Stimulated activated CD8-positive, alpha-beta memory T cell treated with anti-CD3 and anti-CD28 coated beads, Interleukin-7, amount 100 ng/mL, for 1 hour (primary cell): ENCODE measurements at places on chromosomes 13 and 19.

DNA sequence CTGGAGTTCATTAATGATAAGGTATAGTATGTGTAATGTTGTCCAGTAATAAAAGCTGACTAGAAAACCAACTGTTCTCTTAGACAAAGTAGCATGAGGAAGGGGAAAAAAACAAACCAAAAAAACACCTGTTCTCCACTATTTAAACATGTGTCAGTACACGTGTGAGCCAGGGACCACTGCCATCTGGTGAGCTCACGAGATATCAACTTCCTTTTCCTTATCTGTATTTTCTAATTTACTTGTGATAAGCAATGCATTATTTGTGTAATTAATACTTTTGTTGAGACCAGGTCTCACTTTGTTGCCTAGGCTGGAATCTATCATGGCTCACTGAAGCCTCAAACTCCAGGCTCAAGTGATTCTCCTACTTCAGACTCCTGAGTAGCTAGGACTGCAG is 4.3 kb upstream of the SIX5 start:
- no peak for DNase-seq

GRCh38 chr13:33953781-33954180 is 135.8 kb downstream of the RFC3 start:
- no peak for DNase-seq

DNA sequence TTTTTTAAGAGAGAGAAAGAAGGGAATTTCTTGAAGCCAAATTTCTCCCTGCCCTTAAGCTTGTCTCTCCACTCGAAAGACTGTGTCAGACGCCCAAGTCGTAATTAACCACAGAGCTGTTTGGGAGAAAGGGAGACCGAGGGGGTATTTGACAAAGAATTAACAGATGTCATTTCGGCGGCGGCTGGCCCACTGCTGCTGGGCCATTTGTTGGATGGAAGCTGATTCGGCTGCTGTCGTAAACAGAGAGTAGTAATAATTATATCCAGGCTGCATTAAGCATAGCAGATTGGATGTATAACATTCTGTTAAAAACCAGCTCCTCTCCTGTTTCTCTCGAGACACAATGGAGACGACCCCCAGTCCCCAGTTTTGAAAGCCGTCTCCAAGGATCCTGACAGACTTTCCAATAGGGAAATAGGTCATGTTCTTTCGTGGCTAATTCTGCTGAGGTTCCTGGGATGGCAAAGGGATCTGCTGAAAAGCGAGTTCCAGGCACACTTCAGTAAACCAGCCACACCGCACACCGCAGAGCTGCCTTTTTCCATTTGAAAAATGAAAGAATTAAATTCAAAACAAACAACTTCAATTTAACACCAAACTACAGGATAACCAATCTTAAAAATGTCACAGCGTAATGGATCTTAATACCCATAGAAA is 71.5 kb downstream of the KCTD15 start:
- DNase-seq, result no peak

DNA sequence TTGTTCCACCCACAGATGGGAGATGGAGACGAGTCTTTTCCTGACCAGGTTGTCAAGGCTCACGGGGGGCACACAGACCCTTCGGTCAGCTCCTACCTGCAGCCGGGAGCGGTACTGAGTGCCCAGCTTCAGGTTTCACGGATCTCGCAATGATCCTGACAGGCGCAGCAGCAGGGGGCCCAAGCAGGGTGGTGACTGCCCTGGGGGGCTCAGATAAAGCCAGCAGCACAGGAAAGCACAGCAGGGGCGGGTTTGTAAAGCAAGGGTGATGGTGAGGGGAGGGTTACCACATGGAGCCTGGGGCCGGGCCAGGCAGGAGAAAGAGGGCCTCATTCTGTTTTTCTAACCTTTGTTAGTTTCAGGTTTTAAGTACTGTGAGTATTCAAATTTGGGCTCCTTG is 41.7 kb upstream of the ATP11A start:
- DNase-seq, result no peak

GRCh38 chr19:3450796-3451411 is 29.4 kb downstream of the SMIM24 start:
- DNase-seq, result no peak

DNA sequence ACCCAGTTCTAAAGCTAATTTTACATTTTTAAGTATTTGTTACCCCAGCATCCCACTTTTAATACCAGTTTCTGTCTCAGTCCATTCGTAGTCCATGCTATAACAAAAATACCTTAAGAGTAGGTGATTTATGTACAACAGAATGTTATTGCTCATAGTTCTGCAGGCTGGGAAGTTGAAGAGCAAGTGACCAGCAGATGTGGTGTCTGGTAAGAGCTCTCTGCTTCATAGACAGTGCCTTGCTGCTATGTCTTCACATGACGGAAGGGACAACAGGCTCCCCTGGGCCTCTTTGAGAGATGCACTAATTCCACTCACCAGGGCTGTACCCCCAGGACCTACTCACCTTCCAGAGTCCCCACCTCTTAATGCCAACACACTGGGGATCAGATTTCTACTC is 96.6 kb downstream of the COL4A2 start:
- no peak for DNase-seq

DNA sequence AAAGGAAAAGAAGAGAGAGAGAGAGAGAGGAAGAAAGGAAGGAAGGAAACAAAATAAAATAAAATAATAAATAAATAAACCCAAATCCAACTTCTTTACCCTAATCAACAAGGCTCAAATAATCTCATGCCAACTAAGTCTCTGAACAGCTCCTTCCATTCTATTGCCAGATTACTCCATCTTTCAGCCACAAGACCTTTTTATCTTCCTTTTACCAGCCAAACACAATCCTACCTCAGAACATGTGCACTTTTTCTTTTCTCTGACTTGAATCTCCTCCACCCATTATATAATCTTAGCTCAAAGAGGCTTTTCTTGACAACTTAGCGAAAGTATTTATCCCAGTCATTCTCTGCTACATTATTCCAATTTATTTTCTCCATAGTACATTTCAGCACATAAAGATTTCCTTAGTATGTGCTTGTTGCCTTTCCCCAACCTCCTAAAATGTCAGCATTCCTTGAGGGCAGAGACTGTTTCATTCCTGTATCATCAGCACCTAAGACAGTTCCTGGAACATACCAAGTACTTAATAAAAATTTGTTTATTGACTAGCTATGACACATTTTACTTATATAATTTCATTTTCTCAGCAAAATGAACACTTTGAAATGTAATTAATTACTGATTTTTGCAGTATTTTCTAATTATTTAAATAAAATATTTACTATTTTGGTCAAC is 33.5 kb upstream of the USPL1 start:
- DNase-seq, result no peak

DNA sequence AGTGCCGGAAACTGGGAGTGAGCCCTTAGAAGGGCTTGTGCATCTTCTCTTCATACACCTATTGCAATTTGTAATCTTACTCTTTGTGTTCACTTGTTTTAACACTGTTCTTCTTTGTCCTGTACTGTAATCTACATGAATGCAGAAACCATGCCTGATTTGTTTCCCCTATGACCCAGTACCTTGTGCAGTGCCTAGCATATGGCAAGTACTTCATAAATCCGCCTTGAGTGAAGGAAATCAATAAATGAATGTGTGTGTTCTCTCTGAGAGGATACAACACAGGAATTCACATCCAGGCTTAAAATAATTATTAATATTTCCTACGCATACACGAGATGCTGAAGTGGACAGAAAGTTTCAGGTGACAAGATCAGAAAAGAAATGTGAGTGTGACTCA is 172.6 kb downstream of the GPC6 start:
- DNase-seq, result no peak

- DNase-seq, result no peak
These were observed 15.9 kb upstream of the NOP53 start for GRCh38 chr19:47729468-47729798.

GRCh38 chr19:39805104-39805503 is 26.4 kb downstream of the LEUTX start:
- no peak for DNase-seq

GRCh38 chr13:19587635-19588300 is 26.4 kb upstream of the TPTE2 start:
- DNase-seq, result no peak

DNA sequence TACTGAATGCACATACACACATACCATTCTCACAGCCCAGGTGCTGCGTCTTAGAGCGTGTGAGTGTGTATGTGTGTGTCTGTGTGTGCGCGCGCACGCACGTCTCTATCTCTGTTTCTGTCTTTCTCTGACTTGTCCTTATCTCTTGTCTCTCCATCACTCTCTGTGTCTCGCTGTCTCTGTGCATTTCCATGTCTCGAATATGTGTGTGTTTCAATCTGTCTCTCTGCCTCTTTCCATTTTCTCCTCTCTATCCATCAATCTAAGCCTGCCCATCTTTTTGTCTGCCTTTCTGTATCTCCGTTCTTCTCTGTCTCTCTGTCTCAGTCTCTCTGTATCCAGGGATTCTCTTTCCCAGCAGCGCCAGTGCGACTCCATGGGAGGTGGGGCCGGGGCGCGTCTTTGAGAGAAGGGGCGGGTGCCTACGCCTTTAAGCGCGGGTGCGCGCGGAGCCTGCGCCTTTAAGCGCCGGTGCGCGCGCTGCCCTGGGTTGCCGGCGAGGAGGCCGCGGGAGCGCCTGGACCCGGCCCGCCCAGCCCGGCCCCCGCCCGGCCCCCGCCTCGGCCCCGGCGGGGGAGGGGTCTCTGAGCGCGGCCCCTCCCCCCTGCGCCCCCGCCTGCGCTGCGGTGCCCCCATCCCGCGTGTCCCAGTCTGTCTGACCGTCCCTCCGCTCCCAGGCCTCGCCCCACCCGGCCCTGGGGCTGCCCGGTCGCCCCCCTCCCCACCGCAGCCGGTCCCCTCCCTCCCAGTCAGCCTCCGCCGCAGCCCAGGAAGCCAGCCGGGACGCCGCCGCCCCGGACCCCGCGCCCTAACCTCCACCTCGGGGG is at the start of gene LRFN3:
Gene LRFN3, plus strand, starts transcription at position 464 of the 827 bp plus-strand sequence. CDS start 3,052 bp downstream, outside the sequence.
- DNase-seq, result no peak

- no peak for DNase-seq
These were observed 498.9 kb upstream of the SLITRK5 start for GRCh38 chr13:87172166-87172835.

GRCh38 chr13:103354171-103354570 is 288.0 kb upstream of the SLC10A2 start:
- DNase-seq, result no peak

DNA sequence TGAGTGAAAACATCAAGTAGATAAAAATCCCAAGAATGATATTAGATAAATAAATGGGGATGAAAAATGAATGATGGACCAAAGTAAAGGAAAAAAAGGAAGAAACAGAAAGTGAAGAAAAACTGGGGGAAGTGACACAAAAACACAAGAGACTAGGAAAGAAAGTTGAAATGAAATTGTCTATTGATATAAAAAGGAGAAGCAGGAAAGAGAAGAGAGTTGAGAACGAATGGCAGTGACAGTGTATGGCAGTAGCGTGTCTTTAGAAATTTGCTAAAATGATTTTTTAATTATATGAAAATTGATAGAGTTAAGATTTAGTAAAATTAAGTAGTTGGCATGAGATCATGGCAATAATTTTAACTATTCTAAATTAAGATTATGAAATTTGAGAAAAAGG is 36.3 kb upstream of the SGCG start:
- DNase-seq, result no peak

DNA sequence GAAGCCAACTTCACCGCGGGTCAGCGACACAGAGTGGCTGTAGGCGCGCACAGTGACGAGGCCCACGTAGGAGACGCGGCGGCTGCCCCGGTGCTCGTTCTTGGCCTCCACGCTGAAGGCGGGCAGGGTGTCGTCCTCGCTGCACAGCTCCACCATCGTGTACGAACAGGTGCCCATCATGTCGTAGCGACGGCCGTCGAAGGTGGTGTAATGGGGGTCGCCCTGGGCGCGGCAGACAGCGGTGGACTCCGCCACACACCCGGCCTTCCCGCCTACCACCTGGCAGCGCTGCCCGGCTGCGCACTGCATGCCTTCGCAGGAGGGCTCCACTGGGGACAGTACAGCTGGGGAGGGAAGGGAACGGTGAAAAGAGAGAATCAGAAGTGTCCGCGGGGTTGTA is 10.0 kb downstream of the FCGBP start:
- no peak for DNase-seq

DNA sequence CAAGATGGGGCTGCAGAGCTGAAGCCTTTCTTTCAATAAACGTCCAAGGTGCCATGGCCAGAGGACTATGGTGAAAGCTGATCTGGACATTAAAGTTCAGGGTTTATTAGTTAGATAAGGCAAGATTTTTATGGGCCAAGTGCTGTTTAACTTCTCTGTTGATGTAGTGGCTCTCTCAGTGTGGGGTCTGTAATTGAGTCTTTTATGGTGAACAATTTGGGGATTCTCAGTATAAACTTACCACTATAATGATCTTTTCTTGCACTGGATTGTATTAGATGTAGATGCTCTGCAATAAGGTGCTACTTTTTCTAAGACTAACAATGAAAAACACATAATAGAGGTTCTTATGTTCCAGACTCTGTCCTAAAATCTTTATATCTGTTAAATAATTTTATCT is 190.1 kb upstream of the KLF12 start:
- DNase-seq, result no peak

DNA sequence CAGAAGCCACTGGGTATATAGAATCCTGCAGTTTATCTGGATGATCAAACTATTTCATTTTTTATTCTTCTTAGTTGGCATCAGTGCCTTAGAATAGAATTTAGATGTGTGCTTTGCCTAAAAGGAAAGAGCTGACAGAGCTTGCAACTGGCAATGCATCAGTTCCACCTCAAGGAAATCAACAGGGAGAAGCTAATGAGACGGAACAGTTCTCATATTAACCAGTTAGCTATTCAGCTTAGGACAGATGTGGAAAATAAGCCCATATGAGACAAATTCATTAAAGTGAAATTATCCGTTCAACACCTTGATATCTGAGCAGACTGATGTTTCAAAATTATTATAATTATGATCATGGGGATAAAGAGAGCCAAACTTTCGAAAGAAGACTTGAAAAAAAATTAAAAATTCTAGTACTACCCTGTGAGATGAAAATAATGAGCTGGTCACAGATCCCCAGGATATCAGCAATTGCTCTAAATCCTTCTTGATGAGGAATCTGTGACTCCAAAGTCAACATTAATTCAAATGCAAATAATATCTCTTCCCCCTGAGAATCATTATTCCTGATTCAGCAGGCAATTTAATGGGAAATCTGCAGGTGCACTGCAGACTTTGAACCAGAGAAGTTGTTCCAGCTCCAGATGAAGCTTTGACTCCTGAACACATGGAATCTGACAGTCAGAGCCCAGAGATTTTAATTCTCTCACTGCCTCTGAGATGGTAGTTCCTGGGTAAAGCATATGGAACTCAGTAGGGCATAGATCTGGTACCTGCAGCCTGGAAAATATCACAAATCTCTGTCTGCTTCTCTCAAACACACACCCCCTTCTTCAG is 486.8 kb downstream of the FOXO1 start:
- DNase-seq, result no peak

GRCh38 chr13:85772367-85772766 is 26.9 kb downstream of the SLITRK6 start:
- DNase-seq, result no peak

DNA sequence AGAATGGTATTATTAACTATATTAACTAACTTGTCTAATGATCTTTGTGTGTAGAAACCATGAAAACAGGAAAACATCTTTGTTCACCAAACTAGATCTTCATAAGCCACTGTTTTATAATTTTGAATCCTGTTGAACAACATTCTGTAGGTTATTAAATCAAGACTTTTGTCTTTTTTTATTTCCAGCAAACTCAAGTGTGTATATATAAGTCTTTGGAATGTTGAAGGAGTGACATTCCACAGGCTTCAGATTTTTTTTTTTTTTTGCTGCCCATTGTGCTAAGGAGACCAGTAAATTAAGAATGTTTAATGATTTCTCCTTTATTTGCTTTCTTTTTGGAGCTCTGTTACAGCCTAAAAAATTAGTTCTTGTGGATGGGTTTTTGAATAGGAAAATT is 89.6 kb downstream of the LMO7 start:
- no peak for DNase-seq
